Fibroblast of gingiva (primary cell): ENCODE measurements at places on chromosomes 2 and 18.

DNA sequence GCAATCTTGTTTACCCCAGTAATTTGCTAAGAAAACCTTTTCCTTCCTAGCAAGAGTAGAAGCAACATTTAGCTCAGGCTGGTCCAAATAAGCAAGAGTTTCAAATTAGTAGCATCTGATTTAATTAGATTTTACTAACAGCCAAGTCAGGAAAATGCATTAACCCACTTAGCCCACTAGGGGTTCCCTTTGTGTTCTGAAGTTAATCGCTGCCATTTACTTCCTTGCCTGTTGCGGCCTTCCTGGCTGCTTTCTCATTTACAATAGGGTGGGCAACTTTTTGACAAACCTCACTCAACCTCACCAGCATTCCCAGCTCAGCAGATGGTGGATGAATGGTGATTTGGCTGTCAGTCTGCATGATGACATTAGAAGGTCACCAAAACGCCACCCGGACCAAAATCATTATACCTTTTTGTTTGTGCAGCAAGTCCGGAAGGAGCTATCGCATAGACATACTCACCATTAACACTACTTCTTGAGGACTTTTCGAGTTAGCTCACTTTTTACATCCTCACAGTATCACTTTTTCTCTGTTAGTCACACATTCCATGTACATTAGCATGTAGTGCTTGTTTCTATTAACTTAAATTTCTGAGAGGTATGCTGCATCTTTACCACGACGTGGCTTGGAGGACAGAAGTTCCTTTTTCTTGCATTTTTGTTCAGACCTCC, 101.5 kb upstream of the SETBP1 start:
- DNase-seq, result no peak

DNA sequence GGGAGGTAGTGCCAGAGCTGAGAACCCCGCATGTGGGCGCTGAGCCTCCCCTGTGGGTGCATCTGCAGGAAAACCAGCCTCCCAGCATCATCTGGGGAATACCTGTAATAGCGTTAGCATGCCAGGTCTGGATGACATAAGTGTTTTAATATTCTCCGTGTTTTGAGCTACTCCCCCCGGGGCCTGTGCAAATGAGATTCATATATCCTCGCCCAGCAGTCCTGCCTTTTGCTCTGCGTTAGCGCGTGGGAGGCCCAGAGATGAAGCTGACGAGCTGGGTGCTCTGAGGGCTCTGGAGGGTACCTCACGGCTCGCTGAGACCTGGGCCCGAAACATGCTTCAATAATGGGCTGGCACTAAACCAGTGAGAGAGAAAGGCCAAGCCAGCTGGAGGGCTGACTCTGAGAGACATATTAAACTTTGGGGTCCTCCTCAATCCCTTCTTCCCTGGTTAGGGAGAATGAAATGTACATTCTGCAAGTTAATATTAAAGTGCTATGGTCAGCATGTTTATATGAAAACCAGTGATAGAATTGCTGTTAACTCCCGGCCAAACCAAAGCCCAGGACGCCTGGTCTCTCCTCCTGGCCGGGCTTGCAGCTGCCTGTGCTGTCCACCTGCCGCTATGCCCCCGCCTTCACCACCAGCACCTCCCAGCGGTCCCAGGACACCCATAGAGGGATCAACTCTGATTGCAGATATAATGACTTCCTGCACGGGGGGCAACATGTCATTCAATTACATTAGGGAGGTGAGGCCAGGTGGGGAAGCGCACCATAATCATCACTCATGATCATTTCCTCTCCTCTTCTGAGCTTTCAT, 77.0 kb downstream of the EDAR start:
- no peak for DNase-seq

DNA sequence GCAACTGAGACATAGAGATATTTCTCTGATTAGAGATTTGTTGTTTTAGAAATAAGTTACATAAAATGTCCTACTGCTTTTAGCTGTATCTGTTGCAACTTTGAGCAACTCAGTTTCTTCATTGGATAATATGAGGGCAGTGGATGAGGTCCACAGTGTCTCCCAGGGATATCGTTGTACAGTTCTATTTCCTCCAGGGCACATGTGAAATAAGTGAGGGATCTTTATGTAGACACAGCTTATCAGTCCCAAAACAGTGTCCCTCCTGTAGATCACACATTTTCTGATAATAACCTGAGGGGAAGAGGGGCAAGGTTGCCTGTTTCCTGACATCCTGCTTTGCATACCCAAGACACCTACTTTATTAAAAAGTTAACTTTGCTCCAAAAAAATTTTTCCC, 1231.2 kb upstream of the ZEB2 start:
- DNase-seq, result peak; percentile 30

- no peak for DNase-seq
These were observed 52.7 kb downstream of the ATOH8 start for GRCh38 chr2:85806358-85807118.

DNA sequence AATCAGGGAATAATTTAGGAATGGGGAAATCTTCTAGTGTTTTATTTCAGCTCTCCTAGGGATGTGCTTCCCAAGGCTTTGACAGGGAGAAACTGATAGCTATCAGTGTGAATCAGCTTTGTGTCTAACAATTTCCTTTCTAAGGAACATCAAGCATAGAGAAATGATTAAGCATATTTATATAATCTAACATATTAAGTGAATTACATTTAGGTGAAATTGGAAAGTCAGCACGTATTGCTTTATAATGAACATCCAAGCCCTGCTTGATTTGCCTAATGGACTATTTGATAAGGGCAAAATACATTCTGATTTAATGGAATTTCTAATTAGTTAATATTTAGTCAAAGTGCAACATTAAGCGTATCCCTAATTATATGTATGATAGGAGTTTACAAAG, 19.5 kb upstream of the TSPYL6 start:
- no peak for DNase-seq

GRCh38 chr2:123380370-123380935, 644.6 kb upstream of the CNTNAP5 start:
- DNase-seq, result no peak

- no peak for DNase-seq
These were observed 167.3 kb upstream of the ALKAL2 start for GRCh38 chr2:455015-455705.

GRCh38 chr2:212147921-212148513, 390.6 kb downstream of the ERBB4 start:
- no peak for DNase-seq

DNA sequence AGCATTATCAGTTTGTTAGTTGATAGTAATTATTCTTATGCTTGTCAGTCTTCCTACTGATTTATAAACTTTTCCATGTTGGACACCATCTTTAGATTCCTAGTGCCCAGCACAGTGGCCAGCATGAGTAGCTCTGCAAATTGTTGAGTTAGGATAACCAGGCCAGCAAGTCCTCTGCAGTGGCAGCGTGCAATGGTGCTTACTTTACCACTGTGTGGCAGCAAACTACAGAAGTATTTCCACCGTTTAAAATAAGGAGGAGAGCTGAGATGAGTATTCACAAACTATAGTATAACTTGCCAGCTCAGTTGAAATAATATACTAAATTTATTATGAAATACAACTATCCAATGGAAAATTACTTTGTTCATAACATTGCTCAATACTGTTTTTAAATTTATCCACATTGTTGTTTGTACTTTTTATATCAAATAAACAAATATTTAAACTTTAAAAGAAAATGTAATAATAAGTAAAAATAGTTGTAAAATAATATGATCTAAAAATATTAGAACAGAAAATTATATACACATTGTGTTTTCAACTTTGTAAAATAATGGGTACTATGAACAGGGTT, 9.3 kb upstream of the THADA start:
- DNase-seq, result peak; percentile 76
